ENCODE measurements at places on chromosomes 6 and 20.

- no peak for DNase-seq
Measured at GRCh38 chr6:167990016-167990945, 7.2 kb upstream of the KIF25 start.

DNA sequence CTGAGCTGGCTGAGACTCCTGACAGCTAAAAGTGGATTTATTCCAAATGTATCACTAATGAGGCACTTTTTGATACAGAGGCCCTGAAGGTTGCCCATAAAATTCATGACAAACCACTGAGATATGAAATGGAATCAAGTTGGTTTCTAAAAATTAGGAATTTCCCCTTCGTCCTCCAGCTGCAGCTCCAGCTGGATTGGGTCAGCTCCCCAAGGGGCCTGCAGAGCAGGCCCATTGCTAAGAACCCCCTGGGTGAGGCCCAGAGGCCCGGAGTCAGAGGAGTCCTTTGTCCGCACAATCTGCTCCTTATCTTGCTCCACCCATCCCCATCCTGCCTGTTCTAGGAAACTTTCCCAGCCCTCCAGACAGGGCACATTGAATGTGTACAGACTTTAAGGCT is 163.5 kb upstream of the TOP1 start:
- DNase-seq = no peak

GRCh38 chr6:40499215-40499614 is 87.9 kb downstream of the LRFN2 start:
- no peak for DNase-seq

GRCh38 chr6:4819706-4820283 is 43.6 kb downstream of the CDYL start:
- DNase-seq = no peak

- DNase-seq = no peak
Measured at GRCh38 chr6:151136141-151136755, 103.5 kb upstream of the AKAP12 start.

GRCh38 chr6:116327803-116328527 is 42.8 kb upstream of the DSE start:
- DNase-seq = no peak

DNA sequence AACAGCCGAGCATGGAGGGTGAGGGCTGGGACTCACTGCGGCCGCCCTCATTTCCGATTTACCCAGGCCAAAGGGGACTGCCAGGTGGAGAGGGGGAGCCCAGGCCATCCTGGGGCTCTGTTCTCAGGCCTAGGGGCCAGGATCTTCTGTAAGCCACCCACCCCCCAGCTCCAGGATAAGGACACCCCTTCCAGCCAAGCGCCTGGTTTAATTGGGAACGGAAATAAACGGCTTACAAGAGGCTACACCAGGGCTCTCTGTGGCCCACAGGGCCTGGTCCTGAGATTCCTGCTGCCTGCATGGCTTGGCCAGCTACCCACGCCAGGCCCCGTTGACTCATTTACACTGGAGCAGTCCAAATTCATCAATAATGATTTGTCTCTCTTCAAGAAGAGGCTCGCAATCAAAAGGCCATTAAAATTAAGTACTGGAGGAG is 68.1 kb upstream of the TOP1 start:
- no peak for DNase-seq

- DNase-seq = no peak
Measured at GRCh38 chr20:58573986-58574385, 58.8 kb upstream of the APCDD1L start.

GRCh38 chr6:33289784-33290315 is 449 bp downstream of the PFDN6 start:
- DNase-seq = no peak

- no peak for DNase-seq
Measured at GRCh38 chr6:5752391-5752680, 254.4 kb downstream of the NRN1 start.

DNA sequence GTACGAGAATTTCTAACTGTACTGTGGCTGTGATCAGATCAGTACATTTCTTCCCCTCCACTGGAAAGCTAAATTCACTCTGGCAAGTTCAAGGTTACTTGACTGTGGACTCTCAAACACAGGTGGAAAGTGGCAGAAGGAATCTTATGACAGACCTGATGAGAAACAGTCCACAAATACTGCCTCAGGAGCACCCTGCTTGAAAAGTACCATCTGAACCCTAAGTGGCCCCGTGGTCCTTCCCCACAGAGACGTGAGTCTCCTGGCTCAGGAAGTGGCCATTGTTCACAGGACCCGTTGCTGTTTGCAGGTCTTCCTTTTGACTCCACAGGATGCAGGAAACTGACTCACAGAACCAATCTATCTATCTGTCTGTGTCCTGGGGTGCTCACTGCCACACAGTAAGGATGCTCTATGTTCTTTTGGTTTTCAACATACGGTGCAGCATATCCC is 47.5 kb upstream of the NHSL1 start:
- no peak for DNase-seq

GRCh38 chr6:156131221-156131903 is 645.8 kb upstream of the ARID1B start:
- no peak for DNase-seq

GRCh38 chr6:42482174-42482573 is 30.4 kb upstream of the TRERF1 start:
- DNase-seq = no peak

DNA sequence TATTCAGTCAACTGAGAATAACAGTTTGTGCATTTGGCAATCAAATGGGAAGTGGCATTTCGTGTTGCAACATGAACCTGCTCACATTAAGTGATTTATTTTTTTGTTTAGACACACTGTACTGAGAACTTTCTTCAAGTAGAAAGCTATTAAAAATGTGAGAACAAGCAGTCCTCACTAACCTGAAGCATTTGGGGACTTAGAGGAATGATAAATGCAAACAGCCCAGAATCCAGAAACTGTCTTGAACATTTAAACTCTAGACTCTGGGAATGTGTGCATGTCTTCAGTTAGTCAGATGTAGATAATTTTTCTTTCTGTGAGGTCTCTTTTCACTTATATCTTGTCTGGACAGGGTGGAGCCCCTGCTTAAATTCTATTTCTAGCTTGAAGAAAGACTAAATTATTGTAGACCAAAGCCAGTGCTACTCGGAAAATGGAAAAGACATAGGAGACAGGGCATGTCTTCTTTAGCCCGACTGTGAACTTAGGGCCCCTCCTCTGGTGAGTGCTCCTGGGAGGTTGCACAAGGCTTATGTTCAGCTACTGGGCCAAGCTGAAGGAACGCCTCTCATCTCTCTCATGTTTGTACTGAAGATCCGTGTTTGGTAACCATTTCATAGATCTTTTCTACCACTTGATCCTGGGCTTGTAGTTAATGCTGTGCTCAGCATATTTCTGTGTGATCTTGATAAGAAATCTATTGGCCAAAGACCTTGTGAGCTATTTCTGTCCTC is 70.1 kb downstream of the SLX4IP start:
- DNase-seq = no peak

GRCh38 chr6:142376800-142377496 is 75.1 kb downstream of the ADGRG6 start:
- no peak for DNase-seq

DNA sequence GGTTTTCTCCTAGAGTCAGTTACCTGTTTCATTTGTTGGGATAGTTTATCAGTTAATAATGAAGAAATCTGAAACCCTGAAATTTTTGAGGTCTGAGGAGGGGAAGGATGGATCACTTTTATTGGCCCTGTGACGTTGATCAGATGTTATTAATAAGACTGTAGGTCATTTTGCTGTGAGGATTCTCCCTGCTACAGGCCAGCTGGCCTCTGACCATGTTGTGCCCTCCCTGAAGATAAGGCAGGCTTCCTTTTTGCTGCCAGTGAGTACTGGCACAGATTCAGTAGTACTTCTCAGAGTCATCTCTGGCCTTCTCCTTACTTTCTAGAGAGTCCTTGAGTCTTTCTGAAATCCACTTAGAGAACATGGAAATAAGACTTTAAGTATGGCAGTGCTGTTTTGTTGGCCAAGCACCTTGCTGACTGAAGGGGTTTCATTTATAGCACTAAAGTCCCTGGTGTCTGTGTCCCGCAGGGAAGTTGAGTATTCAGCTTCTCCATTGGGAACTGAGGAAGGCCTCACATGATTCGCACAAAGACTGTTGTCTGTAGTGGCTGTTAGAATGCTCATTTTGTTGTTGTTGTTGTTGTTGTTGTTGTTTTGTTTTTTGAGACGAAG is 202.6 kb downstream of the DTNBP1 start:
- DNase-seq = no peak

DNA sequence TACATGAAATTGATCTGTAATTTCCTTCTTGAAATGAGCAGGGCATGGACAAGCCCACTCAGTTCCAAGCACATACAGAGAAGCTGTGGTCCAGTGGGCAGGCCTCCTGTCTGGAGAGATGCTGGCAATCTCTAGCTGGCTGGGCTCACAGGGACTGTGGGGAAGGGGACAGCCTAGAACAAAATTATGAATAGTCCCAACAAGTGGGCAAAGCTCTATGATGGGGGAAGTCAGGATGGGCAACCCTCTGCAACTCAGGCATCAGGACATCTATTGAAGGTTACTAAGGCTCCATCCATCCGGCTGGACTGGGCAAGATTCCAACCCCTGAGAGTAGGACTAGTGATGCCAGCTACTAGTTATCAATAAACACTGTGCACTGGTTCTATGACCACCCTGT is 40.9 kb downstream of the TRERF1 start:
- no peak for DNase-seq

DNA sequence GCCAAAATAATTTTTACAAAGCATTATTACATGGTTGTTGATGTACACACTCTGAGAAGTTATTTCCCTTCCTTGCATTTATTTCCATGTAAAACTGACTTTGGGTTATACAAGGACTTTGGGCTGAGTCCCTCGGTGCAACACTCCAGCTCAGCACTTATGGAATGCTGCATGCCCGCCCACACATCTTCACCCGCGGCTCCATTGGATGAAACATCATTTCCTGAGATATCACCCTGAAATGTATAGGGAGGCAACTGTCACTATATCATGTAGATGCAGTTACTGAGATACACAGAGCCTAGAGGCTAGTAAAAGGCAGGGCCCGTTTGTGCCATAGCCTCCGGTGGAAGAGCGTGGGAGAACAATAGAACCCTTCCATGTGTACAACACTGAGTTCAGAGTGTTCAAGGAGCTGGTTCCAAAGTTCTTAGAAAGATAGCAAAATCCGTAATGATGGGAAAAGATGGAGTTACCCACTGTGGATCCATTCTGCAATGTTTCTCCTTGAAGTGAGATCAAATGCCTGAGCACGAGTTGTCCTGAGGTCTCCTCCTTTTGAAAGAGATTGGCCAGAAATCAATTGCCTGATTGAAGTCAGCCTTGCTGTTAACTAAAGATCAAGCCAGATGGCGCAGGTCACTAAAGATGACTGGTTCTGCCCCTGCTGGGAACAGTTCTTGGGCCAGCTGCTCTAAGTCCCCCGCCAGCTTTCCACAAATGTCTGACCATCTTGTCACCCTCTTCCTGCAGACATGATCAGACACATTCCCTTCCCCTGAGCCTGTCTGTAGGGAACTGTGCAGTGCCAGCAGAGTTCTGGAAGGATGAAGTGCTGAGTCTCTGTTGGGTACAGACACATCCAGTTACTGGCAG is 100.9 kb upstream of the IYD start:
- DNase-seq = no peak

GRCh38 chr6:5191722-5192121 is 69.0 kb downstream of the LYRM4 start:
- DNase-seq = no peak

GRCh38 chr20:41118632-41119031 is 18.7 kb upstream of the PLCG1 start:
- DNase-seq = no peak

DNA sequence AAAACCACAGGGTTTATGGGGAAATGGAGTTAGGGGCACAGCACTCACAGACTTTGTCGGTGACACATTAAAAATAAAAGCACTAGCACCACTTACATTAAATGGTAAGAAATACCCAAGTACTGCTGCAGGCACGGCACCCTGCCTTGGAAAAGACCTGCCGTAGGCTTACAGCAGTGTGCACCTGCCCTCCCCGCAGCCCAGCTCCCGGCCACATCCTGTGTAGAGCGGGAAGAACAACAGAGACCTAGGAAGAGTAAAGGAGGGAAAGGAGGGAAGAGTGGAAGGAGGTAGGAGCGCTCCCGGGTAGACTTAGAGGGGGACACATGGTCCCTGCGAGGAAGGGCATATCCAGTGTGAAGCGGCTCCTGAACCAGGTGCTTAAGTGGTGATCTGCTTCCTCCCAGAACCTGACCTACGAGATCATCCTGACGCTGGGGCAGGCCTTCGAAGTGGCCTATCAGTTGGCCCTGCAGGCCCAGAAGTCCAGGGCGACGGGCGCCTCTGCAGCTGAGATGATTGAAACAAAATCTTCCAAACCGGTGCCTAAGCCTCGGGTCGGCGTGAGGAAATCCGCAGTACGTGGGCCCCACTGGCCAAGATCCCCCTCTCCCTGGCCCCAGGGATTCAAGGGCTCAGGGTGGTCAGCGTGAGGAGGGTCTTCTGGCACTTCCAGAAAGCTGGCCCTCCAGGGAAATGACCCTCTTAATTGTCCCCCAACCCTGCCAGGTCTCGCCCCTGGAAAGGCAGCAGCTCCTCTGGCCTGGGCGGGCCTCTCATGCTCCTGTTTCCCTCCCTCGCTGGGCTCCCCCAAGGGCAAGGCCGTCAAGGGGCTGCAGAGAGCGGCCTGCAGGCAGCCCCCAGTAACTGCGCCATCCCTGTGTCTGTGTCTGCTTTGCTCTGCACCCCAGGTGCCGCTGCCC is 55.5 kb downstream of the TCP11 start:
- no peak for DNase-seq

- no peak for DNase-seq
Measured at GRCh38 chr6:142721215-142721920, 223.6 kb downstream of the HIVEP2 start.

GRCh38 chr20:52684176-52684575 is 288.0 kb upstream of the TSHZ2 start:
- no peak for DNase-seq

DNA sequence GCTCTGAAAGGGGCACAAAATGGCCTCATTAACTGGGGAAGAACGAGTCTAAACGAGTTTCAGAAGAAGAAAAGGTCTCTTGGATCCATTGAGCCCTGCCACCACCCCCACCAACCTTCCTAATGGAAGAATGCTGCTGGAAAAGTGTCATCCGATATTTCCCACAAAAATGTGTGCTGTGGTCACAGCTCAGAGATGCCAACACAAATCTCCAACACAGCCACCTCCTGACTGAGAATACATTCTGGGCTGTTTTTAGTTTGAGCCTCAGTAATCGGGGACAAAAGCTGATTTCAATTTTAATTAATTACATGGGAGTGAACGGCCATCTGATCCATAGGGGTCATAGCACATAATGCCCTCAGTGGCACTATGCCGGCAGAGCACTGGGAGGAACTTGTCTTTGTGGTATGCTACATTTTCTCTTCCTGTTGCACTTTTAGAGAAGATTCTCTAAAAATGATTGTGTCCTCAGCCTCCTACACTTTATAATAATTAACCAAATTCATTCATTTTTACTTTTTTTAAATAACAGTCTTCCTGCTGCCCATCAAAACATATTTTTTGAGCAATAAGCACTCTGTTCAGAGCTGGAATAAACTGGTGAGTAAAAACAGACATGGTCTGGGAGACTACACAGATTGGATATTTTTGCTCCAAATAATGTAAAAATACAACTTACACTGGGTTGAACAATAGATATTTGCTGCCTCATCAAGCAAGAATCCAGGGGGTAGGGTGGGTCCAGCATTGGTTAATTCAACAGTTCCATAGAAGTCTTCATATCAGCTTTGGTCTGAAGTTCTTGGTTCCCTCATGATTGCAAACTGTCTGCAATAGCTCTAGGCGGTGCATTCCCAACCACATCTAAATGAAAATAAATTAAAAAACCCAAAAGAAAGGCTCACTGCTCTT is 143.6 kb upstream of the TMEM170B start:
- DNase-seq = no peak
